Activated CD4-positive, alpha-beta T cell treated with anti-CD3 and anti-CD28 coated beads for 24 hours (primary cell): ENCODE measurements at places on chromosomes 6 and 20.

DNA sequence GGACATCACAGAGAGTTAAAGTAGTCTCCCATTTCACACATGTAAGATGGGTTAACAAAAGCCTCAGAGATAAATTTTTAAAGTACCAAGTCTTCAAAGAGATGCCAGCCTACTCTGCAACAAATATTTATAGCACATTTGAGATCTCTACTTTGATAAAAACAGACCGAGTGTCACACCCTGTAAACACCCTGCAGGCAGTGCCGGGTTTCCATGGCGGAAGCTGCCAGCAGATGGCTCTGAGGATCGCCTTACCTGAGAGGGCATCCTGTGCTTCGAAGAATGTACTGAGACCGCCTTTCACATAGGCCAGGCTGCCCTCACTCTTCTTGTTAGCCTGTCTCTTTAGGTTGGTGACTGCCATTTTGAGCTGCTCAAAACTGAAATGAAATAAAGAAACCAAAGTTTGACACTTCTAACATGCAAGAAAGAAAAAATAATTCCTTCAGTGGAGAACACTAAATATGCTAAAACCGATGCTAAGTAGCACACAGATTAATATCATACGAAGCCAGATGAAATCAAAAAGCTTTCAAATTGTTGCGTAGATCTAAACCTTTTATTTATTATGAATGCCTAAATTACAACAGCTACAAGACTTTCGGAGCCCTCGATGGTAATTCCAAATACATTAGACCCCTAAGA is 39.3 kb downstream of the HUS1B start:
- no peak for DNase-seq

GRCh38 chr6:137246164-137246563 is 27.0 kb upstream of the IFNGR1 start:
- no peak for DNase-seq

- DNase-seq: no peak
Observed at GRCh38 chr6:111200350-111201243, 113.3 kb downstream of the SLC16A10 start.

- no peak for DNase-seq
Observed at GRCh38 chr20:32535316-32535952, 49.7 kb downstream of the NOL4L start.

GRCh38 chr6:30955367-30956042 is 14.7 kb downstream of the MUCL3 start:
- DNase-seq: peak; percentile 75

DNA sequence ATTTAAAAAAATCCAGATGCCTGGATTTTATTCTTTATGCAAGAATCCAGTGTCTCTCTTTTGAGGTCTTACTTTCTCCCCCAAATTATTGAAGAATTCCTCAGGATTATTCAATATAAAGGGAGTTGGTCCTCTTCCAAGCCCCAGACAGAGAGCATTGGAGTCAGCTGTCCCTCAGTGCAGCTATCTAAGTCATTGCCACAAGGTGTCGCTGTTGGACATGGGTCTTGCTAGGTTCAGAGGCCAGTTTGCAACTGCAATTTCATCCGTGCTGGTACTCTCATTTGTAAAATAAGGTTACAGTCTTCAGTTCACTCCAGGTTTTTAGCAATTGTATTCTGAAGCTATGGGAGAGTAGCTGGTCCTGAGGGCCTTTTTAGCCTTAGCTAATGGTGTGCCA is 27.8 kb downstream of the CCN2 start:
- no peak for DNase-seq

DNA sequence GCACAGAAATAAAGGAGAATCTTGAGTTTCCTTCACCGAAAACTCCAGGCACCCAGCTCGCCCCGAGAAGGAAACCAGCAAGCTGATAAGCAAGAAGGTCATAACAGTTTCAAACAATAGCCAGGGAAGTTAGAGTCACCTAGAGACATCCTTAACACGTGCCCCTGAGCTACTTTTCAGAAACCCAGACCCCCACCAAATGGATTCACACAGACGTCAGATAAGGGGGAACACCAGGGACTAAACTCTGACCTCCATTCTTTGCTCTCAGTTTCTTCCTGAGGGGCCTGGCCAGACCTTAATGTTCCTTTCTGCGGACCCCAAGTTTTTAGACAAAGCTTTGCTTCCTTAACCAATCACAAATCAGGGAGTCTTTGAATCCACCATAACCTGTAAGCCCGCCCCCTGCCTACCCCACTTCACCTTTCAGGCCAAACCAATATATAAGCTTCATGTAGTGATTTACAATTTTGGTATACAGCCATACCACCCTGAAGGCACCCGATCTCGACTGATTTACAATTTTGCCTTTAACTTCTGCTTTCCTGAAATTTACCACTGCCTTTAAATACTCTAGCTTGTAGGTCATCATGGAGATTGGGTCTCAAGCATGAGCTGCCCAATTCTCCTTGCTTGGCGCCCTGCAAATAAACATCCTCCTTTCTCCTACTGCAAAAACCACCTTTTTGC is 11.7 kb downstream of the SOD2 start:
- no peak for DNase-seq

DNA sequence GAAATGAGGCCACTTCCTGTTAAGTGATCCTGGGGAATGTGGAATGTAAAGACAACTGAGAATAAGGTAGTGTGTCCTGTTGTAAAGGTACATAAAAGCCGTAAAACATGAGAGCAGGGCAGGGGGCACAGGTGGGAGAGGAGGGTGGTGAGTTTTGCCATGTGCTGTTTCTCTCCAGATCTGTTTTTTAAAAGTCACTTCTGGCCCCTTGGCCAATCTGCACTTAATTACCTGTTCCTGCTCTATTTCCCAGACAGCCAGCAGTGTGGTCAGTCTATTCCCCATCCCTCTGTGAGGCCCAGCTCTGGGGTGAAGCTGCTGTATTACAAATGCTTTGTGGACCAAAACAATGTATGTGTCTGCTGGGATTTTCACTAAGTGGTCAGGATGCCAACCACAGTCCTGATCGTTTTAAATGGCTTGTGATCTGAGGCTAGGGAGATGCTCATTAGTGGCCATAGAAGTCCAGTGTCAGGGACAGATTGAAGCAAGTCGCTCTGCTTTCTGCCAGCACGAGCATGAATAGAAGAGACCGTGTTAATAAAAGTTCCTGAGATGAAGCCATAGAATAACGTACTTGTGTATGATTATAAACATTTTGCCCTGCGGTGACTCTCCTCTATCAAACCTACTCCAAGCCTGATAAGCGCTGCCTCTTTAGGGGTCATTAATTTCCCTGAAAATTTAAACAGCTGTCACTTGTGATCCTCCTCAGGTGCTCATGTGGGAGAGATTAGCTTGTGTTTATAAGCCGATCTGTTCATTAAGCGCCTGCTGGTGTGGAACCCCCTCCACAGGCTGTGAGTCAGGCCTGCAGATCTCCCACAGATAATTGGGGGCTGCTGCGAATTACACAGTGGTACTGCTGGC is 111.8 kb upstream of the CENPW start:
- DNase-seq: no peak

- no peak for DNase-seq
Observed at GRCh38 chr20:16346956-16347355, 226.3 kb downstream of the KIF16B start.

GRCh38 chr20:916125-916799 is at the start of gene ANGPT4:
Gene ANGPT4, minus strand, starts transcription at chr20:916334. Its CDS starts 120 bp downstream, at chr20:916214.
- no peak for DNase-seq

DNA sequence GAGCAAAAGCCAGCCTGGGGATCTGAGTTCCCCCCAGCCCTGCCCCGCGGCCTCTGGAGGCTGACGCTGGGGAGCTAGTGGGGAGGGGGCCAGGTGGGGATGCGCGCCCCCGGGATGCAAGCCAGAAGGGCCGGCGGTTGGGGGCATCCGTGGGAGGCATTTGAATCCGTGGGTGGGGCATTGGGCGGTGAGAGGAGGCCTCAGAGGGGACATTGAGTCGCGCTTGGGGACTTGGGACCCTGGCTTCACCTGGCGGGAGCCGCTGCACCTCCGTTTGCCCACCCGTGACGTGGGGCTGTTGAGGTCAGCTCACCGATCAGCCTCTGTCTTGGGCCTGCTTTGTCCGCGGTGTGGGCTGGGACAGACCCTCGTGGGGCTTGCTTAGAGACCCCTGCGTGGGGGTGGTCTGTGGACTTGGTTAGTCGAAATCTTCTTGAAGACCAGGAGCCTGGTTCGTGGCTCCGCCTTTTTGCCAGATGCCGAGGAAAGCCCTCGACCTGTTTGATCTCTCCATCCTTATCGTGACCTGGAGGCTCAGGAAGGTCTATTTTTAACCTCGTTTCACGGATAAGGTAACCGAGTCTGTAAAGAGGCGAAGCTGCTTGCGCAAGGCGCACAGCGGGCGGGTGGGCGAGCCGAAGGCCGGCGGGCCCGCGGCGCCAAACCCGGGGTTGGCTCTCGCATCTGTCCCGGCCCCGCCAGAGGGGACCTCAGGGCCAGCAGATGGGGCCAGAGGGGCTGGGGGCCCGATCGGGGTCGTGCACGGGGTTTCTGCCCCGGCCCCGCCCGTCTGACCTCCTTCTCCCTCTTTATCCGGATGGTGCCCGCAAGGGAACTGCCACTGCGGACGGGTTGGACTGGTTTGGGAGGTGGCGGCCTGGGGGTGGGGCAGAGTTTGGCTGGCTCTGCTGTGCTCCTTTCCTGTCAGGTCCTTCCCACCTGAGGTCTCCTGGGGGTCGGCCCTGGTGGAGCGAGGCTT is 8.3 kb downstream of the FAM110A start:
- DNase-seq: no peak

DNA sequence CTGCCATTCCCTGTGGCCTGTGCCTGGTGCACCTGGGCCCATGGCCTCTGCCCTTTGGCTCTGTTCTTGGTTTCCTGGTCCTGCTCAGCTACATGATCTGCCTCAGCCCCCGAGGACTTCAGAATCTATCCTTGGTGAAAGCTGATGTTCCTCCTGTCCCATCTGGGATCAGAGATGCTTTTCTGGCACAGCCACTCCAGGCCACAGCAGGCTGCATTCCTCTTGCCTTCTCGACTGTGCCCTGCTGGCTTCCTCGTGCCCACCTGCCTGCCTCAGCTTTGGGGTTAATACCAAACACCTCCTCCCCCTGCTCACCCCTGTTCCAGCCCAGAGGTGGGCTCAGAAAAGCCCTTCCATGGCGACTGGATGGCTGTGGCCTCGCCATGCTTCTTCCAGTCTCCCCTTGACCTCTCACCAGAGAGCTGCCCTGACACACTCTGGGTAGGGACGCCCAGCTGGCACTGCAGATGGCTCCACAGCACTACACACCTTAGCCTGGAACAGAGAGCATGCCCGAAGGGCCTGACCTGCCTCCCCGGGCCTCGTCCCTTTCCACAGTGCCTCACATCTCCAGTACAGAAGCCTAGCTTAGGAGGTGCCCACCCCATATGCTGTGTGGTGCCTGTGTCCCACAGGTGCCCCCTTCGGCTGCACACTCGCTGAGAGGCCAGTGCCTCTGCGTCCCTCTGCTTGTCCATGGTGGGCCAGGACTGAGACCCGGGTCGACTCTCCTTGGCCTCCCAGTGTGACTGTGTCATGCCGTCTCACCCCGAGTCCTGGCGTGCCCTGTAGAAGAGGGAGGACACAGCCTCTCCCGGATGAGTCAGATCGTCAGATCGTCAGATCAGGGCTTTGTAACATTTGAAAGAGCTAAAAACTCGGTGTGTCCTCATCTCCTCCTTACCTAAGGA is 148.8 kb downstream of the DTNBP1 start:
- DNase-seq: no peak

- no peak for DNase-seq
Observed at GRCh38 chr20:18676396-18676795, 88.5 kb downstream of the DTD1 start.

- DNase-seq: no peak
Observed at GRCh38 chr20:46004187-46004586, 4.5 kb upstream of the MMP9 start.
